ENCODE measurements at places on chromosomes 7 and 10. TPM values are rescaled to one million over a fixed set of nuclear protein-coding genes. Genes with fewer than 3 reads are reported as not detected.

DNA sequence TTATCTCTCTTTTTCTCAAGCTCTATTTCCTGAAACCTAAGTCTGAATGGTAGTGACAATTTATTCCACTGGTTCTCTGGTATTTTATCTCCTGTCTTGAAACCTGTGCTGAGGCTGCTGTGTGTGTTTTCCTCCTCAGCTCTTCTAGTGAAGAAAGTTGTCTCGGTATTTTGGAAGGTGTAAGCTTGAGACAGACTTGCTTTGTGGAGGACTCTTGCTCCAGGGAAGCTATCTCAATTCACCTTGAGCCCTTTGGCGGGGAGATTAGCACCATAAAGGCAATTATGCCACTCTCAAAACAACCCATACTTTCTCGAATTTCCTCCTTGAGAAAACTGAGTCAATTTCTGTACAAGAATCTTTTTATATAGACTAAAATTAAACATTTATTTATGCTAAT lies 141.6 kb downstream of the THSD7A start:
- DNase-seq: no peak

DNA sequence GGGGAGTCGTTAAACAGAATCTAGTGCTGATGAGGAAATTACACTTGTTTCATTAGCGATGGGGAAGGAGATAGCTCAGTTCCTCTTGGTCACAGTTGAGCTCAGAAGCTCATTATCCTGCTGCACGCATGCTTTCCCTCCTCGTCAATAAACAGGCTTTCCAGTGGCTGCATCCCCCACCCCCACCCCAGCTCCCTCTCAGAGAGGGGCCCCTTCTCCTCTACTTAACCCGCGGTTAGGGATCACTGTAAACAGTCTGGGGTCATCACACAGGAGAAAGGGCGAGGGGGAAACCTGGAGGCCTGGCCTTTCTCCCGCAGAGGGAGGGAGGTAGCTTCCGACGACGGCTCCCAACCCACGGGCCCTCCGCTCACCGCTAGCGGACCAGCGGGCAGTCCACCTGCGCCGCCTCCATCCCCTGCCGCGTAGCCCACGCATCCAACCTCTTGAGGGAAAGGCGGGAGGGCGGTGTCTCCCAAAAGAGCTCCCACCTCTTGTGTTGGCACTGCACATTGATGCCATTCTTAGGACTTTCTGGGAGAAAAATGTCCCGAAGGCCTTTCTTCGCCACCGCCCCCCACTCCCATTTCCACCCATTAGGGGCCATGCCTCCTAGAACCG lies 80.8 kb downstream of the PAX2 start:
- no peak for DNase-seq

GRCh38 chr10:129883626-129884397 lies 80.3 kb downstream of the EBF3 start:
- DNase-seq: peak; percentile 79

RBP3 gene
- not detected for total RNA-seq

EBLN1 gene
- not detected for total RNA-seq

CELF2 gene
- 47.4 TPM for total RNA-seq

DNA sequence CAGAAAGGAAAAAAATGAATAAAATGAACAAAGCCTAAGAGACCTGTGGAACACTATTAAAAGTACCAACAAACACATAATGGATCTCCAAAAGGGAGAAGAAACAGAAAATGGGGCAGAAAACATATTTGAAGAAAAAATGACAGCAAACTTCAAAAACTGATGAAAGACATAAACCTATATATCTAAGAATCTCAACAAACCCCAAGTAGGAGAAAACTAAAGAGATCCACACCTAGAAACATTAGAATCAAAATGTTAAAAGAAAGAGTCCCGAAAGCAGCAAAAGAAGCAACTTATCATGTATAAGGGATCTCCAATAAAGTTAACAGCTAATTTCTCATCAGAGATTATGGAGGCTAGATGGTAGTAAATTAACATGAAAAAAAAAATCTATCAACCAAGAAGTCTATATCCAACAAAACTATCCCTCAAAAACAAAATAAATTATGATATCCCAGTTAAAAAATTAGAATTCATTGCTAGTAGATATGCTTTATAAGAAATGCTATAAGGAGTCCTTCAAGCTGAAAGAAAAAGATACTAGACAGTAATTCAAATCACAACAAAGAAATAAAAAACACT lies 68.0 kb downstream of the DNAJC1 start:
- no peak for DNase-seq

STEAP4 gene
- total RNA-seq: not detected

SPDYE1 gene
- total RNA-seq: not detected

DNA sequence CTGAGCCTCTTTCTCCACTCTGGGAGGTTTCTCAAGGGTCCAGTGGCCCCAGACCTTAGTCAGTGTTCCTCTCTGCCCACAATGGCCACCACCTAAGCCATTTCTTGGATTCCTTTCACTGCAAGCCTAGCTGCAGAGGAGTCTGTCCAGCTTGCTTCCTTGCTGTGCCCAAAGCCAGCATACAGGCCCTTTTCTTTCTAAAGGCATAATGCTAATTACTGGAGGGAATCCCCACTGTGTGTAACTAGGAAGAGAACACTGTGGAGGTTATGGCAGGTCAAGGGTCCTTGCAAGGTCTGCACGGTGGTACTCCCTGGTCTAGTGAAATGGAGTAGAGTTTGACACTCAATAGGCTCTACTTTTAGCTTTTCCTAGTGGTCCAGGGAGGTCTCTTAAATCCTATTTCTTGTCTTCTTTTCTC lies 70.4 kb upstream of the CC2D2B start:
- DNase-seq: no peak

DNA sequence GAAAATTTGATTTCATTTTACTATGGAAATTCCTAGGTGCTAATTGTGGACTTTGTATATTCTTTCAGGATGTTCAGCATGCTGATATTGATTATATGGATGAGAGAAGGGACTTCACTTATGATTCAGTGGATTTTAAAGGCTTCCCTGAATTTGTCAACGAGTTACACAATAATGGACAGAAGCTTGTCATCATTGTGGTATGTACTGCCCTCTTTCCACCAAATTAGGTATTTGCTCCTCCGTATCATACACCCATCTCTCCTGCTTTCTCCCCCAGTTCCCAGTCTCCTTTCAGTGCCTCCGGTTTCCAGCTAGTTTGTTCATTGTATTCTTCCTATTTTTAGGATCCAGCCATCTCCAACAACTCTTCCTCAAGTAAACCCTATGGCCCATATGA lies 34.6 kb downstream of the MGAM start:
- no peak for DNase-seq

LAMB1 gene
- 326 TPM for total RNA-seq

CTAGE15 gene
- not detected for total RNA-seq

GRCh38 chr7:16040346-16040745 lies 353.9 kb upstream of the MEOX2 start:
- DNase-seq: no peak

DNA sequence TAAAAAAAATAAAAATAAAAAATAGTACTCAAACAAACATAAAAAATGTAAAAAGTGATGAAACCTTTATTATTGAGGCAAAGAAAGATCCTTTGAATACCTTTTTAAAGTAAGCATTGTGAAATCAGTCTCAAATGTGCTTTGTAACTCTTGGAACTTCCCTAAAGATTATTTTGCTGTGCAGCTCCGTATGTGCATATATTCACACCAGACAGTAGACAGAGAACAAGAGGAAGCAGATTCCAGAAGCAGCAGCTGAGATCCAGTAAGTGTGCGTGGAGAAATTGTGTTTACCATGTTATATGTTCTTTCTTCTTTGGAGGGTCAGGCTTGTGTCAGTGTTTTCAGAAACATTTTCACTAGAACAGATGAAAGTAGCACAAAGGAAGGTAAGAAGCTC lies 324.9 kb downstream of the AGMO start:
- no peak for DNase-seq

TACR2 gene
- total RNA-seq: not detected

DNA sequence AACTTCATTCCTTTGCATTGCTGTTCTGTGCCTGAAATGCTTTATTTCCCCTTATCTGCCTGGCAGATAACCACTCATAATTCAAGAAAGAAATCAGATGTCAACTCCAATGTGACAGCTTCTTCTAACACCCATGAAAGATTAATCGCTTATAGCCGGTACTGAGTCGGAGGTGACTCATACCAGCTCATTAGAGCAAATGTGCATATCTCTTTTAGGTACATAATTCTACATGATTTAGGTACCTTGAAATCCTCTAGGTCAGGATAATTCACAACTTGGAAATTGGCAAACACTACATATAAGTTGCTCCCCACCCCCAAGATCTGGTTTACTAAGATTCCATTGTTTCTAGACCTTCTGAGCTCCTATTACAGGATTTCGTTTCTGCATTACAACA lies 554.4 kb upstream of the SORCS1 start:
- DNase-seq: no peak

AS3MT gene
- 8.3 TPM for total RNA-seq

DNA sequence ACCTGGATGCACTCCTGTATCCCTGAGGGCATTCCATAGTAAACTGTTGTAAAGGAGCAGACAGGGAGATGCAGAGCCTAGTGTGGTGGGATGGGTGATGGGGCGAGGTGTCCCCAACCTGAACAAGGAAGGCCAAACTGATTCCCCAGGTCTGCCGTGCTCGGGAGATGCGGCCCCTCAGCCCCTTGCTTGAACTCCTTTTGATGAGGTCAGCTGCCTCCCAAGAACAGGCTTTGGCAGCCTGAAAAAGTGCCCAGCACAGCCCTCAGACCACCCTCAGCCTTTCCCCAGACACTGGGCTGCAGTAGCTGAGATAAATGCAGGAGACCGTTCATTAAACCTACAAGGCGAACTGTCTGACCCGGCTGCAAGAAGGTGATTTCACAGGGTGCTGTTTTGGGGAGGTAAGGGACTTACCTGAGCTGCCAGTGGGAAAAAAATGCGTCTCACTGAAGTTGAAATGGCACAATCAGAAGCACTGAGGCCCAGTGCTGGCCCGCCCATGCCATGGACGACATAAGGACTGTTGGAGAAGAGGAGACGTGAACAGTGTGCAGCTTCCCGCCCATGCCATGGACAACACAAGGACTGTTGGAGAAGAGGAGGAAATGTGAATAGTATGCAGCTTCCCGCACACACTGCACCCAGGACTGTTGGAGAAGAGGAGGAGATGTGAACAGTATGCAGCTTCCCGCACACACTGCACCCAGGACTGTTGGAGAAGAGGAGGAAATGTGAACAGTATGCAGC lies 148.4 kb upstream of the FAM20C start:
- DNase-seq: no peak

DNA sequence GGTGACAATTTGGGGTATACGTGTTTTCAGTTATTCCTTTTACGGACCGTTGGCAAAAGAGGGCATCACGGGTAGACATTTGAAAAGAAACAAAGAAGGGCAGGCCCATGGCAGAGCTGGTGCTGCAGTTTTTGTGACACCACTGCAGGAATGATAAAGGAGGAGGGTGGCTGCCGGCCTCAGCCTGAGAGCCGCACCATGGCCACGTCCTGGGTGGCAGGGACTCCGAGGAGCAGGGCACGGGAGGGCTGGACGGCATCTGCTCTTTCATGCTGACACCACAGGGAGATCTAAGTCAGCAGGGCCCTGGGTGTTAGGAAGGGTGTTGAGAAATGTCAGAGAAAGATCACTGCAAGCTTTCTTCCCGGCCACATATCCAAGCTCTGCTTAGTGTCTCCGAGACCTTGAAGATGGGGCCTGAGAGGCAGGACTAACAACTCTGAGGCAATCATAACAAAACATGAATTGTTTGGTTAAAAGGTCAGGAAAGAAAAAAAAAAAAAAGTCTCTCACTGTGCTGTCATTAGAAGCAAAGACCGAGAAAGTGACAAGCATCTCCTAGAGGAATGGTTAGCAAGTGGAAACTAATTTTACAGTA lies 36.6 kb downstream of the INSYN2A start:
- DNase-seq: no peak

PTF1A gene
- total RNA-seq: not detected

RASSF4 gene
- total RNA-seq: 137 TPM

ASZ1 gene
- total RNA-seq: not detected

DNA sequence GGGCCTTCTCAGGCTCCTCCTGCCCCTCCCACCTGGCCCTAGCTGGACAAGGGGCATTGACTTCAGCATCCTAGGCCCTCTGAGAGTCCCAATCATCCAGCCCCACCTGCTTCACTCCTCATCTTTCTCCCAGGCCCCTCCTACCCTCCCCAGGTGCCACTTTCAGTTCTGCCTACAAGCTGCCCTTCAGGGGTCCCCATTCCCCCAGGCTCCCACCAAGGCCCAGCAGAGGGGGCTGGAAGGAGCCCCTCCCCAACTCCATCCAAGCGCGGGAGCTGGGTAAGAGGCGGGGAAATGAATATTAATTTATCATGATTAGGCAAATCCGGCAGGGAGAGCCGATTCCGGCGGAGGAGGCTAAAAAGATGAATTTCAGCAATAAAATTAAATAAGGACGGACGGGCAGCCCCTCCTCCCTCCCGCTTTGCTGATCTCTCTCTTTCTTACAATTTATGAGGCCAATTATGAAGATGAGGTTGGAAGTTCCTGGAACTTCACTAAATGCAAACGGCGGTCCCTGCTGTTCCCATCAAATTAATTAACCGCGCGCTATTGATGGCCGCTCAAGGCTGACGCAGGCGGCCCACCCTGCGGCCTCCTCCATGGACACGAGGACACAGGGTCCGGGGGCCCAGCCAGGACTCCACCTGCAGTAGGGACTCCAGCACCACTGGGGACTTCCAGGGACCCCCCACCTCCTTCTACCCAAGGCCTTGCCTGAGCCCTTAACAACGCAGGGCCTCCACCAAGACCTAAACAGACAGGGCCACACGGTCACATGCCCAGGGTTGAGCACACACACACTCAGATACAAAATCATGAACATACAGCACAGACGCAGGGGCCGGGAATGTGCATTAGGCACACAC lies 13.9 kb downstream of the POLL start:
- DNase-seq: no peak

LRIT1 gene
- not detected for total RNA-seq

- DNase-seq: no peak
These were observed 49.6 kb downstream of the POLL start for GRCh38 chr10:101538446-101538845.

DNA sequence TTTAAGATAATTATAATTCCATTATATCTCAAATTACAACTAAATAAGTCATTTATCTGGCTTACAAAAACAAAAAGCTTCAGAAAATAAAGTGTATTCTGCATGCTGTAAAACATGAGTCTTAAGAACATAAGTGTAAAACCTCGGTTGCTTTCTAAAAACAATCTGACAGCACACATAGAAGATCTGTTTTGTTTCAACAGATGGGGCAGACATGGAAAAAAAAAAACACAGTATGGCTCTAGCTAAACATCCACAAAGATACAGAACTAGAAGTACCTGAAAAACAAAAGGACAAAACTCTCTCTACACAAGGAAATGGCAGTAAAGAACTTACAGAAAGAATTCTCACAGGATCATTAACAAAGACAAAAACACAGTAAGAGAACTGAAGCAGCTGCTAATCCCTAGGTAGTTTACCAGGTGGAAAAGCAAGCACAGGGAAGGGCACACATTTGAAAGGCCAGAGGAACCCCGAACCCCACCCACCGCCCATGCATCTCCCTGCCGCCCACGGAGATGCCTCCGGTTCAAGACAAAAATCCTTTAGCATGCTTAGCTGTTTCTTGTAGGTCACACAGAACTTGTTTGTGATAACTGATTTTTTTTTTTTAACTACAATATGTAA lies 42.5 kb downstream of the DLD start:
- no peak for DNase-seq
